Activated T-helper 1 cell treated with anti-CD3 and anti-CD28 coated beads, Interleukin-2, amount 50 U/mL, for 16 hours (primary cell): ENCODE measurements at places on chromosomes 1 and 21.

DNA sequence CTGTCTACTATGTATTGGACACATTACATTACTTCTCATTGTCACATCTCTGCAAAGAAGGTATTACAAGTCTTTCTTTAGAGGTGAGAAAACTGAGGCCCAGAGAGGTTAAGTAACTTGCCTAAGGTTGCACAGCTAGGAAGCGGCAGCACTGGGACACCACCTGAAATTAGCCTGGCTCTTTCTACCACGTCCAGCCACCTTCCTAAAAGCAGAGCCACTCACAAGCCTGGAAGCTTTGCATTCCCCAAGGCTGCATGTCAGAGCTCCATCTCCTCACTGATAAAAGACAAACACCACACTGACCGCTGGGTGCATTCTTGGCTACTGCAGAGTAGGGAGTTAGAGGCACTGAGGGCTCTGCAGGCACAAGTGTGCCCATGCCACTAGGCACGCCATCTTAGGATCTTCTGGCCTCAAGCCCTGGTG, 2.4 kb downstream of the CD247 start:
- DNase-seq: no peak

DNA sequence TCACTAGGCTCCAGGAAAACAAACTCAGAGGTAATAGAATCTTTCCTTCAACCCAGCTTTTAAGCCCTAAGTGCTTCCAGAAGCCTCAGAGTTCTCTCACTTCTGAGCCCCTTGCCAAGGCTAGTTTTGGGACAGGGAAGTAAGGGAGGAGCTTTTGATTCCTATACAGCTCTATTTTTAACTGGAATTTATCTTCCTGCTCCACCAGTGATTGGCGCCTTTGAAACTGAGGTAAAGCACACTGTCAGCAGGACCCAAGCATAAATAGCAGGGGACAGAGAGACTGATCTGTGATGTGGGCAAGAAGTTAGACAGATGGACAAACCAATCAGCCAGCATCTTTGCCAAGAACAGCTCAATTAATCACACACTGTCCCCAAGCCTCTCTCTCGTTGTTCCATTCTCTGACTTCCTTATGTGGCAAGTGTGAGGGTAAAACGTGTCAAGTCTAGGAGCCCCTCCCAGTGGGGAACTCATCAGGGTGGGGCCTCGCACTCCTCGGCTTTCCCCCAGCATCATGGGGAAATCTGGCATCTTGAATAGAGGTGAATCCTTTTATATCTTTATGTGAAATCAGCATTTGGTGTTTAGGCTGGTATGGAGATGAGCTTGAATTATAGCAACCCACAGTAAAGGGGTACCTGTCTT, 40.2 kb upstream of the MPZL1 start:
- DNase-seq: no peak

DNA sequence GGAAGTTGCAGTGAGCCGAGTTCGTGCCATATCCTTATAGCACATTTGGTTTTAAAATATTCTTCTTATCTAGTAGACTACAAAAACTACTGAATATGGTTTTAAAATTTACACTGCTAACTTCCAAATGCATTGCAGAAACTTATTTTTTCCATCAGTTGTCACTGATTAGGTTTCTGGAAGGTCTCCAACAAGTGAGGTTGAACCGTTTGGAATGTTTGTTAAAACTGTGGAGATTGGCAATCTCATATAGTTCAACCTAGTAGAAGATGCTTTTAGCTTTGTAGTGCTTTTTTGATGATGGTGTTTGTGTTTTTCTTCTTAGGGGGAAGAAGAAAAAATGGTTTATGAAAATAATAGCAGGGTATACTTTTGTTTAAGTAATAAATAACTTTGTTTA, 12.9 kb downstream of the CENPF start:
- DNase-seq: no peak

DNA sequence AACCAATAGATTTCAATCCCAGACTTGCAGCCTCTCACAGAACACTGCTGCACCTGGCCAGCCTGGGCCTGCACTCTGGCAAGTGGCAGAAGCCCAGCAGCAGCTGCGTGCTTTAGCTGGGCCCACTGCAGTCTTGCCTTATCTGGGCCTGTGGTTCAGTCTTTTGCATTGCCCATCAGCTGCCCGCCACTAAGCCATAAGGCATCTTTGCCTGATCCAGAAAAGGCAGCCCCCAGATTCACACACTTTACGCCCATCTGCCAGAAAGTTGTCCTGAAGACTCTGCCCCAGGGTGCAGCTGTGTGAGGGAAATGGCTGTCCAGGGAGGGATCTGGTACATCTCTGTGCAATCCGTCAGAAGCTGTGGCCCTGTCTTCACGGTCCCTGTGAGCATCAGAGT, 217.0 kb downstream of the DNAH14 start:
- DNase-seq: no peak

DNA sequence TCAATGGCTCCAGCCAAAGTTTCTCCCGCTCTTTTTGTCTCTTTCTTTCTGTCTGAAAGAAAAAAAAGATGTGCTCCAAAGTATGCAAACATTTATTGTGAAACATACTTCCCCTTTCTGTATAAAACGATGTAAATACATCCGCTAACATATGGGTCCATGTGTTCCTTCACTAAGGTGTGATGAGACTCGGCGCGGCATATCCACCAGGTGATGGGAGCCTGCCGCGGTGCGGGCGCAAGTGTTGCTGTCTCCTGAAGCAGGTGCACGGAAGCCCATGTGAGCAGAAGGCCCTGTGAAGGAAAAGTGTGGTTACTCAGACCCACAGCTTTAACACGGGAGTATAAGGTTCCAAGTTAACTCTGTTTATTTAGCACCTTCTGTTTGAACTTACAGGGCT, 466.6 kb upstream of the C1orf87 start:
- no peak for DNase-seq

- no peak for DNase-seq
Measured at GRCh38 chr21:22346576-22346975, 1348.4 kb downstream of the NCAM2 start.

- no peak for DNase-seq
Measured at GRCh38 chr21:37338671-37339551, 27.7 kb upstream of the DYRK1A start.

DNA sequence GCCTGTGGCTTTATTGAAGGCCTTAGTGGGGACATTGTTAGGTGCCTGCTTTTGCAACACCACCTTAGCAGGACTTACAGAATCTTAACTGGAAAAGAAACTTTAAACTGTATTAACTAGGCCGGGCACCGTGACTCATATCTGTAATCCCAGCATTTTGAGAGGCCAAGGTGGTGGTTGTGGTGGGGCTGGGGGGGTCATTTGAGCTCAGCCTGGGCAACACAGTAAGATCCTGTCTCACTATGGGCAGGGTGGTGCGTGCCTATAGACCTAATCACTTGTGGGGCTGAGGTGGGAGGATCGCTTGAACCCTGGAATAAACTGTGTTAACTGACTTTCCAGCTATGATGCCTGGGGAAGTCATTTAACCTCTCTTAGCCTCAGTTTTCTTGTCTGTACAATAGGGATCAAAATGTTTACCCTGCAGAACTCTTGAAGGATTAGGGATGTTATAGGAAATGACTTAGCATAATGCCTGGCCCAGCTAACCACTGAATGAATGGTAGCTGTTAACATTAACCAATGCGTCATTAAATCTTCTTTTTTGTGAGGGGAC, 39.5 kb downstream of the IER5 start:
- DNase-seq: no peak

GRCh38 chr1:29052941-29053340, 70.8 kb downstream of the TMEM200B start:
- DNase-seq: no peak

GRCh38 chr1:31577515-31578192, 1.3 kb downstream of the TINAGL1 start:
- no peak for DNase-seq

- DNase-seq: no peak
Measured at GRCh38 chr21:34612056-34612455, 2.9 kb downstream of the RCAN1 start.
